Cortex of kidney (tissue), 1 donor: ENCODE measurements at places on chromosomes 3 and 15.

DNA sequence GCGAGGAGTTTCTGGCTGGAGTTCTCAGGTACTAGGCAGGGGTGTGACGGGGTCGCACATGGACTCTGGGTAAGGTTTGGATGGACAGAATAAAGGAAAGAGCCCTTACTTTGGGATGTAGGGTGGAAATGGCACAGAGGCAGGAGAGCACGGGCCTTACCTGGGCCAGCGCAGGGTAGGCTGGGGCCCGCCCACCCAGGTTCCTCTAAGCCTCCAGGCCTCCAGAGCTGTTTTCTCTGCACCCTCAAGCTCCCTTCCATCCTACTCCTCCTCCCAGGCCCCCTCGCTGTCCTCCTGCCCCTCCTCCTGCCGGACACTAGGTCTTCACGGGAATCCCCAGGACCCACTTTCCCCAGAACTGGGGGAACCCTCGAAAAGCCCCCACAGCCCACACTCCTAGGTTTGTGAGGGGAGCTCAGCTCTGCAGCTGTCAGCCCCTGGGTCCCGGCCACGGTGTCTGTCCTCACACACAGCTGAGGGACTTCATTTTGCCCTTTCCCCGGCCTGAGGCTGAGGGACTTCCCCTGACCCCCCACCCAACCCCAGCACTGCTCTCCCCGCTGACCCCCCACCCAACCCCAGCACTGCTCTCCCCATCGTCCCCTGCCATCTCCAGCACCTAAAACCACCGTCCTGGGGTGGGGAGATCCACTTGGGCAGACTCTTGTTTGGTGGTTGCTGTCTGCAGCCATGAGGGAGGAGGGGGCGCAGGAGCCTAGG lies 53.0 kb upstream of the PCSK6 start:
- DNase-seq, result no peak

DNA sequence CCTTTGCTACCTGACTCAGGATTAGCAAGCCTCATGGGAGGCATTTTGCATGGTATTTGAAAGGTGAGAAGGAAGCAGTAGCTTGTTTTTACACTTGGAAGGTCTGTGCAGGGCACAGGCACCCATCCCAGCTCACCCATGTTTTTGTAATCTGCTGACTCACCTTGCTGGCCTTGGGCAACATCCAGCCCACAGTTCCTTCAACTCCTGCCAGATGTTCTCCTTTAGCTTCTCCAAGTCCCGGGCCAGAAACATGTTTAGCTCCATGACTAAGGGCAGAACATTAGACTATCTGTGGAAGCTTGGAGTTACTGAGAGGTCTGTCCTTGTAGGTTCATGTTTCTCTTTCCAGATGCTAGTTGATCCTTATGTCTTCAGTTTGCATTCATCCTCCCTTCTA lies 12.4 kb upstream of the ZNF770 start:
- no peak for DNase-seq

GRCh38 chr15:61158504-61159407 lies 70.3 kb downstream of the RORA start:
- DNase-seq, result no peak

- no peak for DNase-seq
Measured at GRCh38 chr15:81275711-81276392, 48.1 kb downstream of the STARD5 start.

DNA sequence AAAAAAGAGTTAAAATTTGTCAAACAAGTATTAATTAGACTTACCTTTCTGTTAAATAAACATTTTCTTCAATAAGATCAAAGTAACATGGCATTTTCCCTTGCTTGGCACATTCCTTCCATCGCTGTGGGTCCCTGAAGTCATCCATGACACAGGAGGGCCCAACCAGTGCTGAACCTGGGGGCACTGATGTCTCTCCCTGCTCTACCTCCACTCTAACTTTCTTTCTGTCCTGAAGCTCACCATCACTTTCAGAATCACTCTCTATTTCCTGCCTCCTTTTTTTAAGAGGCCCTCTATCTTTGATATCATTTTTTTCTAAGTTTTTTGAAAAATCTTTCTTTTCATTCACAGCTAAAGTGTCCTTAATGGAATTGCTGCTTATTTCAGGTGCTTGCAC lies 43.8 kb downstream of the SETD2 start:
- no peak for DNase-seq

- no peak for DNase-seq
Measured at GRCh38 chr3:179840985-179841384, 188.1 kb downstream of the USP13 start.

GRCh38 chr3:20574746-20575145 lies 388.7 kb upstream of the SGO1 start:
- no peak for DNase-seq

- DNase-seq, result no peak
Measured at GRCh38 chr3:25448750-25449692, 21.0 kb downstream of the RARB start.

DNA sequence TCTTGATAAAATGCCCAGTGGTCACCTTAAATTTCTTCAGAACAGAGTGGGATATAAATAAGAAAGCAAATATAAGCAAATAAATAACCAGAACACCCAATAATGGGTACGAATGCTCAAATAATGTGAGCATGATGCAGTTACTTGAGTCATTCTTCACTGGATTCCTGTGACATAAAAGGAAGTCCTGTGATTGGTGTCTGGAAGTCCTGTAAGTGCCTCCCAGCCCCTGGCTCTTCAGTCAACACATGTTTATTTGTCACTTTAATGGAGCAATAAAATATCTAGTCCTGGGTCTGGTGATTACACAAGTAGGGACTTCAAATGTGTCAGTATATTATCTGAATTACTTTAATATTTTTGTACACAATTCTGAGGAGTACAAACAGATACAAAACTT lies 30.4 kb downstream of the TMEM212 start:
- no peak for DNase-seq

- no peak for DNase-seq
Measured at GRCh38 chr3:101676216-101676764, 642 bp downstream of the ZBTB11 start.

DNA sequence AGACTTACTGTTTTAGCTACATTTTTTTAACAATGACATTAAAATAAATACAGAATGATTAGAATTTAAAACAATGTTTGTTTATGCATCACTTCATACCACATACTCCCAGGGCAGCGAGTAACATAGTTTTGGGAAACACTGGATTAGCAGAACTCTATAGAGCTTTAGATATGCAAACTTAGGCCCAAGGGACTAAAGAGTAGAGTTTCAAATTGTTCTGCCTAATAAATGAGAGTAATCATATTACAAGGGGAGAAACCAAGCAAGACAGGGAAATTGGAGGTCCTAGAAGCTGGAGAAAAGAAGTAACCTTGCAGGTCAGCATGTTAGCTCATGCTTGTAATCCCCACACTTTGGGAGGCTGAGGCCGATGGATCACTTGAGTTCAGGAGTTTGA lies 3.6 kb upstream of the DAZL start:
- DNase-seq, result no peak

- no peak for DNase-seq
Measured at GRCh38 chr3:45207446-45207845, 18.6 kb downstream of the TMEM158 start.

GRCh38 chr3:26932752-26933151 lies 310.2 kb downstream of the LRRC3B start:
- DNase-seq, result no peak

DNA sequence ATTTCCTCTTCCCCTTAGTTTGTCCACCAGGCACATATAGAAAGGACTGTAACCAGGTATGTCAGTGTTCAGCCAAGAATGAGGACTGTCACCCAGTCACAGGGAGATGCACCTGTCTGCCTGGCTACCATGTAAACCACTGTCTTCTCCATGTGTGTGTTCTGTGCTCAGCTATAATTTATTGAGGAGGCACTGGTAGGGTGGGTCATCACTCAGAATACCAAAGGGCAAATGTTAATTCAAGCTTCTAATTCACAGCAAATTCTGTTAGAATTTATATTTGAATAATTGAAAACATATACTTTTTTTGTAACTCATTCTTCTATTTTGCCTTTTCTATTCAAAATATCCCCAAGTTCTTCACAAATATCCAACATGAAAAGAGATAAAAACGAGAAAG lies 780.4 kb downstream of the MECOM start:
- no peak for DNase-seq

GRCh38 chr3:18346097-18346496 lies 79.0 kb downstream of the SATB1 start:
- DNase-seq, result no peak

- DNase-seq, result no peak
Measured at GRCh38 chr3:76958274-76958673, 81.6 kb upstream of the ROBO2 start.

GRCh38 chr3:64247991-64248646 lies 22.9 kb upstream of the PRICKLE2 start:
- no peak for DNase-seq

DNA sequence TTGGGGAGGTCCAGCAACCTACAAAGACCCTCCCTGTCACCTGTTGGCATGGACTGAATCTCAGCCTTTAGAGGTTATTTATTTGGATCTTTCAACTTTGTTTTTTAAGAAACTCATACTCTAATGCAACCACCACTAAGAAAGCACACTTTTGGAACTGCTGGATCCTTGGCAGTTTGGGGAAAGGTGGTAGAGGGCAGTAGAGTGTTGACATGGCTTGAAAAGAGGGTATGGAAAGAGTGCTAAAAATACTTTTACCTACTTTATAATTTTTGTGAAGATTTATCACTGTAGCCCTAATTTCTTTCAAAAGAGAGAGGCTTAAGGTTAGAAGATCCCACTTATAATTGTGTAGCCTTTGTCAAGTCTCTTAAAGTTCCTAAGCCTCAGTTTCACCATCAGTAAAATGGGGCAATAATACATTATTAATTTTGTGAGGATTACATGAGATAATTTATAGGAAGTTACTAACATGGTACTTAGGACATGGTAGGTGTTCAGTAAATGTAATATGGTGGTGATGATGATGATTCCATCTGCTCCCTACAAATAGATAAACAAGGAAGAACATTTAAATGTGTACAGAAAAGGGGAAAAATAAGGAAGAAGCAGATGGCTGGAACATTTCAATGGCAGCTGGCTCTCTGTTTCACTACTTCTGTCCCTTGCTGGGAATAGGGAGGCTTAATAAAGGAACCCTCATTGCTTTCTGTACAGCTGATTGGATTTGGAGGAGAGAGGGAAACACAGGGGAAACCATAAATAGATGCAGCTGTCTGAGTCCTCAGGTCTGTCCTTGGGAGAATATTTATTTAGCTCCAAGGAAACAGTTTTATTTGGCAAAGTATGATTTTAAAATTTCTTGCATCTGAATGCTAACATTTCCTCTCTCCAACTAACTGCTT lies 208.4 kb upstream of the ADAMTS9 start:
- no peak for DNase-seq

DNA sequence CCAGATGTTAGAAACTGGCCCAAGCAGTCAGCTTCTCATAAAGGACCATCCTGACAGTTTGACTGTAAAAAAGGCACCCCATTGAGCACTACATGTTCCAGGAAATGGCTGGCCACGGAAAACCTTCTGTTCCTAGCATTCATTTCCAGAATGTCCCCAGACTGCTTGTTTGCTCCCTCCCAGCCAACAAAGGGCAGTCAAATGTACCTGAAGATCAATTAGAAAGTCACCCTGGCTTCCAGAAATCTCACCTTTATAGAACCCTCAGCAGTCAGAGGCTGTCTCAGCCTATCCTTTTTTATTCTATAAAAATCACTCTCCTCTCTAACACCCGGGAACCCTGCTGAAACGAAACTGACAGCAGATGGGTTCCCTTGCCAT lies 784 bp upstream of the SAMMSON start:
- no peak for DNase-seq

DNA sequence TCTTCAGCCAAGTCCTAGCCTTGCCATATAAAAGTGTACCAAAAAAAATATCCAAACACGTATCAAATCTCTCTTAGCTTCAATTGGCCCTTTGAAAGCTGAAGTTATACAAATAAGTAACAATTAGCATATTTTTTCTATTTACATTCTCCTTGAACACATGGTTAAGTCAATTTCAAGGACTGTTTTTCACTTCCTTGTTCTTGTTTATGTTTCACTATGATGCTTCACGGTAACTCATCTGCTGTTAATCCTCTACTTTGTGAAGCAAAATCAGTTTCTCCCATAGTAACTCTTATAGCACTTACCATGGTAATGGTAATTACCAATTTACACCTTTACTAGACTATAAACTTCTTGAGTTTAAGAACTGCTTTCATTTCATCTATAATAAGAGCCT lies 10.6 kb upstream of the SPRED1 start:
- DNase-seq, result no peak

GRCh38 chr3:125121246-125122010 lies 65.6 kb upstream of the HEG1 start:
- DNase-seq, result no peak

DNA sequence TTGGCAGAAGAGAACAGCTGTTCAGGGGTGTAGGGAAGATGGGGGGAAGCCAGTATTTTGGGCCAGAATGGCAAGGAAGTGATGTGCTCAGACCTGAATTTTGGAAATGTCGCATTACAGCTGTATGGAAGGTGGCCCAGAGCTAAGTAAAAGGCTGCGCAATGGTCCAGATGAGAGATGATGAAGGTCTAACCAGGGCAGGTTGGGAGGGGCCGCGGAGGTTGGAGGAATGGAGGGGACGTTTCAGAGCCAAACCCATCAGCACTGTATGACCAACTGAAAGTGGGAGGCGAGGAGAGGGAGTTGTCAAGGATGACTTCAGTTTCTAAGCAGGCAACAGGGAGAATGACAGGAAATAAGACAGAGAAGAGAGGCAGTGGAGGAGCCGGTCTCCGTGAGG lies 60.8 kb downstream of the ADCY5 start:
- no peak for DNase-seq

DNA sequence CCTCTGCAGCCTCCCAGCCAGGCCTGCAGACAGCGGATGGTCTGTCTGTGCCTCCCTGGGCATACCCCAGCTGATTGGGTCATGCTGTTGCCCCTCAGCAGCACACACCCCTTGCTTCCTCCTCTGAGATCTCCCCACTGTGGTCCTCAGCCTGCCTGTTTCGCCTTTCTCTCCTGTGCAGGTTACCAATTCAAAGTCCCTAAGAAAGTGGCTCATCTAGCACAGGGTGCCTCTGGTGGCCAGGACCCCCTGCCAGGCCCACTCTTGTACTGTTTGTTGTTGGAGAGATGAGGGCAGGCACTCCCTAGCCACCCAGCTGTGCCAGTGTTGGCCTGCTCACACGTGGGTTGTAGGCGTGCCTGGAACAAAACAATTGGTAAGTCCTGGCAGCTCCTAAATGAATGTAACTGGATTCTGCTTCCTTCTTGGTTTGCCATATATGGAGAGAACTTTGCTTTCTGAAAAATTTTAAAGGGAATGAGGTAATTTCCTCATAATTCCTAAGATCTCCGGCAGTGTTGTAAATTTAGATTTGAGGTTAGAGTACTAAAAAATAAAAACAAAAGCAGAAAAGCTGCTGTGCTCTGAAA lies 213.2 kb upstream of the IL12A start:
- no peak for DNase-seq

DNA sequence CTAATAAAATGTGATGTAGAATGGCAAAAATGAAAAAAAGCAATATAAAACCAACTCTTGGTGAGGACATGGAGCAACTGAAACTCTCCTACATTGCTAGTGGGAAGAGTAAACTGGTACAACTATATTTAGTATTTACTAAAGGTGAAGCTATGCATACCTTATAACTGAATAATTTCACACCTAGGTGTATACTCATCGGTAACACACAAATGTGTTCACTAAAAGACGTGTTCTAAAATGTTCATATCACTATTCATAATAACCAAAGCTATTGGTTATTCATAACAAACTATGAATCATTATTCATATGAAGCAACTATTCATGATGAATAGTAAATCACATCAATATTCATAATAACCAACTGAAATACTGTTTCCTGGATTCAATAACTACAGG lies 1030.3 kb downstream of the ROBO2 start:
- DNase-seq, result no peak
